ENCODE measurements at places on chromosomes 7 and 10.

DNA sequence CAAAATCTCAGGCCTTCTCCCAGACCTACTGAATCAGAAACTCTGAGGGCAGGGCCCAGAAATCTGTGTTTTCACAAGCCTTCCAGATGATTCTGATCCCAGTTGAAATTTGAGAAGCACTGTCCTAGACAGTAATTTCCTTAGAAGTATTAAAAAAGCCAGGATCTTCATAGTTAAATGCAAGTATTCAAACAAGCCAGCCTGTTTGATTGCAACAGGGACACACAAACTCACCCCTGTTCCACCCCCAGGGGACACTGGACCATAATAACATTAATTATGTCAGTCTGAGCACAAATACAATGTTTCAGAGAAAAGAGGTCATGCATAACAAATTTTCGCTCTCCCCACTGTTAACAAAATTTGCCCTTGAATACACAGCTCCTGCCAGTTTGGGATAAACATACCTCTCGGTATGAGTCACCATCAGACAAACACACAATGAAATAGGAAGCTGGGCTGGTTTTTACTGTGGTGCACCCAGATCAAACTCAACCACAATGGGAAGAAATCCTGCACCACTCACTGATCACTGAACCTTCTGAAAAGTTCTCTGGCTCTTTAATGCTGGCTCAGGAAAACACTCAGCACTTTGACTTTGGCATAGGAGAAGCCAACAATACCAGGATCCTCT, 34.3 kb downstream of the ABLIM1 start:
- DNase-seq, result no peak

DNA sequence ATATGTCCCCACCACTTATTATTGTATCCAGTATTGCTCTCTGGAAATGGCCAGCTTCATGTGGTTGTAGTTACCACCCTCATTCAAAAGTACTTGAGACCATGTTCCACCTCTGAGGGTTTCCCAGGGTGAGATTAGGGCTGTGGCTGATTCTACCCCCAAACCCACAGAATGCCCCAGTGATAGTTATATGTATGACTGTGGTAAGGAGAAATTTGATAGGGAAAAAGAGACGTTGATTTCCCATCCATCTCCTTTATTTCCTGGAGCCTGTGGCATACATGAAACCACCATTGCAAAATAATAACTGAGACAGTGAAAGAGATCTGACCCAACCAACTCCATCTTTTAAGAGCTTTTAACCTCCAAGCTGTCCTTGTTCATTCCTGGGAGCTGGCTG, 25.2 kb downstream of the ARL5B start:
- DNase-seq, result no peak

DNA sequence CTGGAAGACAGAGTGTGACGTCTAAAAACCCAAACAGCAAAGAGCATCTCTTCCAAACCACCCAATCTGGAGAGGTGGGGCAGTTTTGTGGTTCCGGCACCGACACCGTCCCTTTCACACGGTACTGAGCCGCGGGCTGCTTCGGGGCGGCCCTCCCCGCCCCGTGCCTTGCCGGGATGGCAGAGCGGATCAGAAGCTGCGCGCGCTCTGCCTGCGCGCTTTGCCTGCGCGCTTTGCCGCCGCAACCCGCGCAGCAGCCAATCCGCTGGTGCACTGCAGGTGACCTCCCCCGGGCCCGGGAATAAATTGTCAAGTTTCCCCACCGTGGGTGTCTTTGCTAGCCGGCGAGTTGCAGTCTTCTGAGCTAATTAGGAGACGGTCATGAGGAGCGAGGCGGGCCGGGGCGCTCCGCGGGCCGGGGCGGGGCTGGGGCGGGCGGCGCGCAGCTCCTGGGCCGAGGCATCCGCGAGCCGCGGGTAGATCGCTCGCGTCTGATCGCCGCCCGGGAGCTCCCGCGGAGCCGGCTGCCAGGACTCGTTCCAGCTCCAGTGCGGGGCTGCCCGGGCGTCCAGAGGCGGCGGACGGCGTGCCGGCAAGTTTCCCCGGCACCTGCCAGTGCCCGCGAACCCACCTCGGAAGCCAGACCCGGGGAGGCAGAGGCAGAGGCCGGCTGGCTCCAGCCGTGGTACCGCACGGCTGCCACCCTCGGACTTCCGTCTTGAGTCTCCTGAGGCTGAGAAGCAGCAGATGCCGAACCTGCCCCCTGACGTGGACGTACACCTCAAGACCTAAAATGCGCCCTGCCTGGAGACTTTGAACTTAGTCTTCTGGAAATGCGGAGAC, 536.0 kb upstream of the GALNT17 start:
- no peak for DNase-seq

- DNase-seq, result no peak
Observed at GRCh38 chr7:89165421-89165820, 369.9 kb upstream of the TEX47 start.

DNA sequence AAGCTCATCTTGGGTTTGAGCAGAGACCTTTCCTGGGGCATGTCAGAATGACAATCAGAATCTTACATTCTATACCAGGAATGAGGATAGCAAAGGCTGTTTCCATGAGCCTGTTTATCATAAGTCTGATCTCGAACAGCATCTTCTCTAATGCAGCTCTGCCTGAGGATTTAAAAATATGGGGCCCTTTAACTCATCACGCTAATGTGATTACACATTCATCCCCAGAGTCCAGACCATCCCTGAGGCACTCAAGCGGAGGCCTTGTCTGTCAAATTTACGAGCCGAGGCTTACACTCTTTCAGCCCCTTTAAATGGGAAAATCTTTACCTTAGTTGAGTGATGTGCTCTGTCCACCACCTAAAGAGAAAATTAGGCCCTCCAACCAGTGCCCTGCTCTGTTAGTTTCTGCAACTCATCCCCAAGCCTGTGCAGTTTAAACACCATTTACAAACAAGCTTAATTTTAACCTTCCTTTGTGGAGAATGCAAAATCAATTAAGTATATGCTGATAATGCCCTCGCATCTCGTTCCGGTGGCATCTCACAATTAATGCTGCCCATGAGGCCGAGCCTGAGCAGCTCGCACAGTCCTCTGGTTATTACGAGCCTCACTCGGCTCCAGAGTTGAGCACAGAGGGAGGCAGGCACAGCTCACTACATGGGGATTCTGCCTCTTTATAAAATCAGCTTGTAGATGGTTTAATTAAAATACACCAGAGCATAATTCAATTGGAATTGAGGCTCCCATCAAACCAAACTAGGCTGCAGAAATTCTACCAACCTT, 16.0 kb downstream of the CHST15 start:
- DNase-seq, result no peak

GRCh38 chr10:74770400-74770799, 56.0 kb upstream of the KAT6B start:
- no peak for DNase-seq

GRCh38 chr7:158468181-158468580, 119.4 kb downstream of the PTPRN2 start:
- no peak for DNase-seq

DNA sequence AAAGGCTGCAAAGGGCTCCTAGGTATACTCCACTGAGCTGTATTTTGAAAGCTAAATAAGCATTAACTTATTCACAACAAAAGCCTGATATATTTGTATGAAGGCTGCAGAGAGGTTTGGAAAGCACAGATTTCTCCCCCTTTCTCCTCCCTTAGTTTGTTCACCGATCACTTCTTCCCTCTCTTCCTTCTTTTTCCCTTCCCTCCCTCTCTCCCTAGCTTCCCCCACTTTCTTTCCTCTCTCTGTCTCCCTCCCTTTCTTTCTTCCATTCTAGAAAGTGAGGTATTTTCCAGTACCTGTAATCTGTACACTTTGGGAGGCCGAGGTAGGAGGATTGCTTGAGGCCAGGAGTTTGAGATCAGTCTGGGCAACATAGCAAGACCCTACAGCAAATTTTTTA, 62.1 kb downstream of the HHEX start:
- DNase-seq, result no peak

DNA sequence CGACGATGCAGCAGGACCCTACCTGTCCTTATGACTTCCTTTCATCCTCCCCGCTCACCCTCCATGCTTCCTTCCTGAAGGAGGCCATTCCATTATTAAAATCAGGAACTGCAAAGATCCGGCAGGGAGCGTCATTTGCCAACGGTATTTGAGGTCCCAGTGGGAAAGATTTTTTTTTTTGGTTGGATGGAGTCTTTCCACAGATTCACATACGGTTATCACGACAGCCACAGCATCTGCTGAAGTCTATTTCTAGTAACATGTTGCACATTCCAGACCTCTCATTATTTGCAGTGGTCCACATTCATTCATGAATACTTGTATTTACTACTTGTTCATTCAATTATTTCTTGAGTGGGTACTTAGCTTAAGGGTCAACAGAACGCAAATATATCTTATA, 94.7 kb upstream of the LYZL2 start:
- DNase-seq, result no peak

DNA sequence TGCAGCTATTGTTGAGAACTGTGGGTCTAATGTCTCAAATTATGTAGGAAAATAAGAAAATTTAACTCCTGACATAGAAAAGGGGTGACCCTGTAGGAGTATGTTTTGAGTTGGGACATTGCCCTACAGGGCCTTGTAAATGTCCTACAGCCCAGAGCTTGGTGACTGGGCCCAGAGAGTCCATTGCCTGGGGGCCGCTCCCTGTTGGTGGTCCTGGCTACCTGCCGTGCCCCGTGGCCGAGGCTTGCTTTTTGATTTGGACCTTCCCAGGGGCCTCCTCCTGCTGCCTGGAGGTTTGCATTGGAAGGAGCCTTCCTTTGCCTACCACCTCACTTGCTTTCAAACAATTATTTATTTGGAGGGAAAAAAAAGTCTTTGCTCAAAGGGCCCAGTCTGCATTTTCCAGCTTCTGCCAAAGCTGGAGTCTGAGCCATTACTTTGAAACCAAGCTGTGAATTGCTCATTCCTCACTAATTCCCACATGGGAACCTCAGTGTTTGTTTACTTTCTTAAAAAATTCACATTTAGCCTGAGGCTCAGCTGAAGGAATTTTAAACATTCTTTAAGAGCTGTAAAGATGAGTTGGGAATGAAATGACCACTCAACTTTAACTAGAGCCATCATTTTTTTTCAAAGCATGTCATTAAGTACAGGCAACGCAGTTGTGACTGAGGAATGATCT, 355.0 kb downstream of the GLRX3 start:
- no peak for DNase-seq

- DNase-seq, result peak; percentile 17
Observed at GRCh38 chr7:32039000-32039756, 31.0 kb downstream of the PDE1C start.

DNA sequence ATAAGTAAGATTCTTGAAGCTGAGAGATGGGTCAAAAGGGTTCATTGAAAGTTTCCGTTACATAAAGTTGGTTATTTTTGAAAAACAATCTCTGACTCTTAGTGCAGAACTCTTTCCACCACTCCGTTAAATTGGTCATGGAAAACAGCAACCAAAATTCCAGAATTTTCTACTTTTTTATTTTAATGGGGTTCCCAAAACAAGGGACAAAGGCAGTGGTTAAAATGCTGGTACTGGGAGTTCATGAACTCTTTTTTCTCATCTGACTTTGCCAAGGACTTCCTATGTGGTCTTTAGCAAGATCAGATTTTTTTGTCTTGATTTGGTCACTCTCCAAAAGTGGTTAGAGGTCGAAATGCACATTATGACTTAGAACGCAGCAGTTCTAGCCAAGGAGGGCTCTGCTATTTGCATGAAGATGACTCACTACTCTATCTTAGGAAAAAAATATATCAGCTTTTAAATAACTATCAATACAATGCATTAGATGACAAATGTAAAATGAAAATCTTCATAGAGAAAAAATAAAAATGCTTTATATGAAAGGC, 145.7 kb downstream of the REEP3 start:
- DNase-seq, result peak; percentile 91

DNA sequence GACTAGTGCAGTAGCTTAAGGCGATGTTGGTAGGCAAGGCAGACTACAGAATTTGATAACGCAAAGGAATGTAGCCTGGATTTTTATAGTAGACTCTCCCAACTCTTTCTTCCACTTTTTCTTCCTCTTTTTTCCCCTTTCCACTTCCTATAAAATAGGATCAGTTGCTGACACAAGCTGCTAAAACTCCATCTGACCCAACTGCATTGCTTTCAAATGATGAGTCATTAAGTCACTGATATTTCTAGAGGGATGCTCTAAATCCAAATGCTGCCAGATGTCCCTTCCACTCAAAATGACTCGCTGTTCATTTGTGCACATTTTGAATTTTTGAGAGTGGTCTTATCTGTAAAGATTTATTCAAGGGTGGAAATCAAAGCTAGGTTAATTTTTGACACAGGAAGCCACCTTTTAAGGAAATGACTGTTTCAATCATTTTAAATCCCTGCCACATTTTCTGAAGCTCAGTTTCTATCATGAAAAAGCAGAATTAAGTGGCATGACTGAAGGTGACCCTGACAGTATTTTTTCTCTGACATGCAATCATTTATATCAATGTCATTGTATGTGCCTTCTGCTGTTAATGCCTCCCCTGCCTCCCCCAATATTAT, 25.8 kb upstream of the SFMBT2 start:
- DNase-seq, result no peak

DNA sequence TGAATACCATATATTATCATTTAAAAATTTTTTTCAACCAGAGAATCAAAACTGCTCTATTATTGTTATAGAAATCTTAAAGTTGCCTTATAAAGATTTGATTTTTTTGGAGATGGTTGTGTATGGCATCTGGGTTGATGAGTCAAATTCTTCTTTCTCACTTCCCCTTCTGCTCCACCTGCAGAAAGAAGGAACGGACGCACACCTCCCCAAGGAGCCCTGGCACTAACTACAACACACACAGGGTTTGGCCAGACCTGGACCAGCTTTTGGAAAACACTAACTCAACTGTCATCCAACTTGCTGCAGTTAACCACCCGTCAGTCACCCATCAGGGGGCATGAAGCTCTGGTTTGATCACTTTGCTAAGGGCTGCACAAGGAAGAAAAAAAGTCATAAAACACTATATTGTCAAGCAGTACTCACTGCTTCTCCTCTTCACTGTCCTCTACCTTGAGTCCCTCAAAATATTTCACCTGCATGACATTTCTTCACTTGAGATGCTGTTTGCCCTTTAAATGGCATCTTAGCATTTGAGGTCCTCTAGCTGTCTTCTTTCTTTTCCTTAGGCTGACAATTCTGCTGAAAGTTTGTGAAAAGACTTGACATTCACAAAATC, 266.7 kb upstream of the PHF14 start:
- no peak for DNase-seq

All from lung (tissue), 17 donors.